GM12878 (cell line): ENCODE measurements at places on chromosomes 5 and 9.

- DNase-seq = no peak
These were observed 399 bp downstream of the NUP155 start for GRCh38 chr5:37370550-37370863.

DNA sequence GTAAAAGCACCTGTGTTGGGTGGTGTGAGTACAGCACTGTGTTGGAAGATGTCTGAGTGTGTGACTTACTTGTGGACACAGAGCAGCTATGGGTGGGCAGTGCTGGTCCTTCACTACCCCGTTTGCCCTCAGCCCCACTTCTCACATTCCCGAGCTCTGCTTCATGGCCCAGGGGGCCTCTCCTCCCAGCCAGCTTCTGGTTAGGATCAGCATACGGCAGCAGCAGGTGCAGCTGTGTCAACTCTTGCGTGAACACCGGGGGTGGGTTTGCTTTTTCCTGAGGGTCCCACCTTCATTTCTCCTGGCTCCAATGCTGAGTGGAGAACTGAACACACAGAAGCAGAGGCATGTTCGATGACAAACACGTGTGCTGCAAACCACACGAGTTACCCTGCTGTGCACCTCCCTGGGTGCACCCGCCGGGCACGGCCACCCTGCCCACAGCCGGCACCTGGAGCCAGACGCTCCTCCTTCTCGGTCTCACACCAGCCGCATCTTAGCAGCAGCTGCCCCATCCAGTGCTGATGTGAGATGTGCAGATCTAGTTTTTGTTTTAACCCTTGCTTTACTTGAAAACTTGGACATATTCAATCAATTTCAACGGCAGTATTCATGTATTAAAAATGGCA is 14.9 kb upstream of the SLC6A3 start:
- no peak for DNase-seq

DNA sequence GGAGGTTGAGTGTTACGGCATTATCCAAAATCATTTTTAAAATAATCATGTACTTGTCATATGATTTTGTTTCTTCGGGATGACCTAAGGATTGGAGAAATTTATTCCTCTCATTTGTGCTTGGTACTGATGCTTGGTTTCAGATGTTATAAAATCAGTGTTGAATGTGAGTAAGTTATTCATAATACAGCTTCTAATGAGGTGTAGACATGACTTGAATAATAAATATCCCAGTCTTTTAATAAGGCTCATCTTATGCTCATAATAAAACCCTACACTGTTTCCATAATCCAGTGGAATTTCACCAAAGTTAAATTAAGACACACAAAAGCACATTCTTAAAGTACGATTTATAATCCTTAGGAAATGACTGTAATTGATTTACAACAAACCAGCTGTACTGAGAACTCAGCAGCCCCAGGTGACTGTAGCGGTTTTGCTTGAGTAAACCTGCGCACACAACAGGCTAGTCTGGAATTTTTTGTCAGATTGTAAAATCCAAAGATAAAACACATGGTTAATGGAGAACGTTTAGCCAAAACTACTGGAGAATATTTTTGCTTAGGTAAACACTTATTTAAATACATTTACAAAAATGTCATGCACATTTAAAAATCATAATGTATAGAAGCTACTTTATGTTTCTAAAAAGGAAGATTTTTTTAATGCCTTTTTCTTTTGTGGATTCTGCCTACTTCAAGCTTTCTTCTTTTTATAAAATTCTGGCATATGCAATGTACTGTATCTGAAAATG is 609.8 kb upstream of the GRAMD2B start:
- DNase-seq = no peak

DNA sequence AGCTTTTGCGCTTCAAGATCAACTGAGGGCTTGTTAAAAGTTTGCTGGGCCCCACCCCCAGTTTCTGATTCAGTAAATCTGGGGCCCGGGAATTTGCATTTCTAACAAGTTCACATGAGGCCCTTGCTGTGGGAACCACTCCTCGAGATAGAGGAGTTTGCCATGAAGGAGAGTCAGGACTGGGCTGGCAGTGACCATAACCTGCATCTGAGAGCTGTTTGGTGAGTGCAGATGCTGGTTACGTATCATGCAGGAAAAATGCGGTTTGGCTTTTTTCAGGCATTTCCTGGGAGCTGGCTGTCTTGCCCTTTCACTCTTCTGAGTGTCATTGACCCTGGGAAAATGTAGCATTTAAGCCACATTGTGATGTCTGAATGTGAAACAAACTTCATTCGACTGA is 9.4 kb upstream of the ANGPTL2 start:
- DNase-seq = no peak

DNA sequence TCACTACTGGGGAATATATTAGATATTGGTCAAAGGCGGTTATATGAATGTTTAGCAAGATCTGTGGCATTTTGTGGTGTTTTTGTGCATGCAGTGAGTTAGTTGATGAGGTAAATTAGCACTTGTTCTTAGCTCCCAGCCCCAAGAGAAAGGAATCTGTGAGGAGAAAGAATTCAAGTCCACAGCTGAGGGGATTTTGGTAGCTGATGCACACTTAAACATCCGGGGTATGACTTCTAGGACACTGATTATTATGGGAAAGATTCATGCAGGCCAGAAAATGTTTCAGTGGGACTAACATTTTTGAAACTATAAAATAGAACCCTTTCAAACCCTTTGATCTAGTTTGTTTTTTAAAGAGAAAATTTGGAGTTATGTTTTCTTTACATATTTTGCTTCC is 118.2 kb upstream of the RPS23 start:
- no peak for DNase-seq

DNA sequence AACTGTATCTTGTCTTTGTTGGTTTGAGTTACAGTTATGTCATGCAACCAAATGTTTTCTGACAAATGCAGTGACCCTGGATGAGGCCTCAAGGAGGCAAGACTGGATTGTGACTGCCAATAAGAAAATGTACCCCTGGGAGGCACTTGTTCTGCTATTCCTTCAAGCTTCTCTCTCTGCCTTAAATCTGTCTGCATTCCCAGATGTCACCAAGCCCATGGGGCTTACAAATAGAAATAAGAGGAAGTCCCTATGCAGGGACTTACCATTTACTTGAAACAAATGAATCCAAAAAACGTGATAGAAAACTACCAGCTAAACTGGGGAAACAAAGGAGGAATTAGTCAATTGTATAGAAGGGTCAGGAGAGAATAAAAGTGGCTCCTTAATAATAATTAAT is 8.2 kb upstream of the PARP8 start:
- DNase-seq = no peak

DNA sequence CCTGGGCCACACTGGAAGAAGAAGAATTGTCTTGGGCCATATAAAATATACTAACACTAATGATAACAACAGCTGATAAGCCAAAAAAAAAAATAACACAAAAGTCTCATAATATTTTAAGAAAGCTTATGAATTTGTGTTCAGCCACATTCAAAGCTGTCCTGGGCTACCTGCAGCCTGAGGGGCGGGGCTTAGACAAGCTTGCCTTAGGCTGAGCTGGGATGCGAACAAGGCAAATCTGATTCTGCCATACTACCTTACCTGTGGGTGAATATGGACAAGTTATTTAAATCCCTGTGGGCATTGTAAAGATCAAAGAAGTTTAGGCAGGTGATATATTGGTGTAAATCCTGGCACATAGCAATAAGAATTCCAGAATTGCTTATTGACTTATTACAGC is 212.3 kb upstream of the ATP10B start:
- no peak for DNase-seq

- DNase-seq = no peak
These were observed 73.9 kb upstream of the ANKH start for GRCh38 chr5:14945450-14945849.

DNA sequence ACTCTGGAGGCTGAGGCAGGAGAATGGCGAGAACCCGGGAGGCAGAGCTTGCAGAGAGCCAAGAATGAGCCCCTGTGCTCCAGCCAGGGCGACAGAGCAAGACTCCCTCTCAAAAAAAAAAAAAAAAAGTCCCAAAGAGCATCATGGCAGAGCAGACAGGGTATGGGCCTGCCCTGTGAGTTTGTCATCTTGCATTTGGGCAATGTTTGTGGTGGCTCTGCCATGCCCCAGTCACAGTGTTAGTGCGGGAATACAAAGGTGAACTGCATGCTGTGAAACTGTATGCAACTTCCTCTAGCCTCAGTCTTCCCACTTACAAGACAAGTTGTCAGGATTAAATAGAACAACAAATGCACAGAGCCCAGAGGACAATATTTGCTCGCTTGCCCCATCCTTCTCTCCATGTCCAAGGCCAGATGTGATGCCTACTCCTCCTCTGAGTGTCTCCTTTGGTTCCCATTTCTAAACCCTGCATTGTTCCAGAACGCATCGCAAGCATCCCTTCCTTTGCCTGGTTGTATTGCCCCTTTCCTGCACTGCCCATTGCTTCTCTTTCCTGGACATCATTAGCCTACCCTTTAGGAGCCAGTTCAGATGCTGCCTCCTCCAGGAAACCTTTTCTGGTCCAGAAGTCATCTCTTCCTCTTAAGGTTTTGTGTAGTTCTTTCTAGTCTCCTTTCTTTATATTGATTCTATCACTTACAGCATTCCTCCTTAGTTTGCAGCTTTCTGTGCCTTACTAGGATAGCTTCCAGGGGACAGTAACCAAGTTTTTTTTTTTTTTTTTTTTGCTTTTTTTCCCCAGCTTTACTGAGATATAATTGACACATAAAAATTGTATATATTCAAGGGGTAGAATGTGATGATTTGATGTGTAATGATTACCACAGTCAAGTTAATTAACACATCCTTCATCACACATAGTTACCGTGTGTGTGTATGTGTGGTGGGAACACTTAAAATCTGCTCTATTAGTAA is 69.0 kb upstream of the TNFAIP8 start:
- no peak for DNase-seq

DNA sequence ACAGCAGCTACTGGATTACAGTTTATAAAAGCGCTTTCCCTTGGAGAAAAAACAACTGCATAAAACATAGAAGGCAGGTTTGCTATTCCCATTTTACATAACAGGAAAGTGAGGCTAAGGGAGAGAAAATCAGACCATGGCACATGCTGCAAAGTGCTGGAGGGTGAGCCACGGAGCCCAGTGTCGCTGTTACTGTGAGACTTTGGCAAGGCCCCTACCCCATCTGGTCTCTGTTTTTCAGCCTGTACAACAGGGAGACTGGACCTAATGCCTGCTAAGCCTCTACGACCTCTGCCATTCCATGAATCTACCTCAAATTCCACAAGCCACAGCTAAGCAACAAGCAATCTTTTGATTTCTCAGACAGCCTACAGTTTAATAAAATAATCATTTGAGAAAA is 139.2 kb downstream of the GABBR2 start:
- no peak for DNase-seq

- no peak for DNase-seq
These were observed 87.9 kb upstream of the FSD1L start for GRCh38 chr9:105359892-105360291.

DNA sequence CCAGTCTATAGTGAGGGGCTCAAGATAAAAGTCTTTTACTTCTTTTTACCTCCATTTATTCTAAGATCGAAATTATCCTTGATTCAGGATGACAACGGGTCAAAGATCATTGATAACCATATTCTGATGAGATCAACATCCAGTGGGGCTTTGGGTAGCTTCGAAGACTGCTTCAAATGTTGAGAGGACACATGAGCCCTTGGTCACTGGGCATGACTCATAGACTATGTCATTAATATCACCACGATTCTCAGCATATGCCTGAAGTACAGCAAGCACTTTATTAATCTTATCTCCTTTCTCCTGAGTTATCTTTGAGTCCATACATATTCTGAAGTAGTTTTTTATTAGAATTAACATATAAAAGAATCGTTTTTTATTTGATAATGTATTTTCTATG is 117.1 kb upstream of the DAB2 start:
- no peak for DNase-seq

- no peak for DNase-seq
These were observed 356.8 kb downstream of the ADGRV1 start for GRCh38 chr5:90915393-90915792.

DNA sequence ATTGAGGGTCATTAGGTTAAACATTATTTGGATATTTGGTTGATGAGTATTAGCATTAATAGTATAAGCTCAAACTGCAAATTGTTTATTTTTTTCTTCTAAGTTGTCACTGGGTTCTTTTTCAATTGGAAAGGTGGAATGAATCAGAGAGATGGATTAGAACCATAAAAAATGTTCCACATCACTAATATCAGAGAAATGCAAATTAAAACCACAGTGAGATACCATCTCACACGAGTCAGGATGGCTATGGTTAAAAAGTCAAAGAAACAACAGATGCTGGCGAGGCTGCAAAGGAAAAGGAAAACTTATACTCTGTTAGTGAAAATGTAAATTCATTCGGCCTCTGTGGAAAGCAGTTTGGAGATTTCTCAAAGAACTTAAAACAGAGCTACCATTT is 122.8 kb downstream of the CCDC192 start:
- DNase-seq = no peak

GRCh38 chr9:113573046-113573958 is 109.8 kb downstream of the RGS3 start:
- no peak for DNase-seq

DNA sequence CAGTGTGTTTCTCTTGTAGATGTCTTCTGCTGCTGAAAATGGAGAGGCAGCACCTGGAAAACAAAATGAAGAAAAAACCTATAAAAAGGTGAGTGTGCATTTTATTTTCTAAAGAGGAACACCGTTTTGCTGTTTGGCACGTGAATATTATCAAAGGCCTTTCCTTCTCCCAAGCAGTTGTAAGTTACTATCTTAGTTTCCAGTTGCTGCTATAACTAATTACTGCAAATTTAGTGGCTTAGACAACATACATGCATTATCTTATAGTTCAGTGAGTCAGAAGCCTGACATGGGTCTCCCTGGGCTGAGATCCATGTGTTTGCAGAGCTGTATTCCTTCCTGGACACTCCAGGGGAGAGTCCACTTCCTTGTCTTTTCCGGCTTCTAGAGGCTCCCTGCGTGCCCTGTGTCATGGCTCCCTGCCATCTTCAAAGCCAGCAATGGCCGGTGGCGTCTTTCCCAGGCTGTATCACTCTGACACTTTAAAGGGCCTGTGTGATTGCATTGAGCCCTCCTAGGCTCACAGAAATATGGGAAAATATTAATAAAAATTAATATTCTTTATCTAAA is 117.6 kb downstream of the PIP5K1B start:
- no peak for DNase-seq

GRCh38 chr5:1108023-1108864 is 3.6 kb downstream of the SLC12A7 start:
- no peak for DNase-seq

DNA sequence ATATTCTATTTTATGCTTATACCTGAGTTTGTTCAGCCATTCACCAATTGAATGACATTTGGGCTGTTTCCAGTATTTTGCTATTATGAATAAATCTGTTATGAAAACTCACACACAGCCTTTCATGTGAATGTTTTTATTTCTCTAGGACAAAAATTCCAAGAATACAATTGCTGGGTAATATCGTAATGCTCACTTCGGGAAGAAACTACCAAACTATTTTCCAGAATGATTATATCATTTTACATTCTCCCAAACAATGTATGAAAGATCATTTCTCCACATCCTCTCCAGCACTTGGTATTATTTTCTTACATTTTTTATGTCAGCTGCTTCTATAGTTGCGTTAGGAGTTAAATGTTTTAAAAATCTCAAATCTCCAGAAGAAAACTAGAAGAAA is 58.3 kb upstream of the LHFPL2 start:
- DNase-seq = no peak

GRCh38 chr5:135027697-135028615 is 6.1 kb downstream of the PITX1 start:
- no peak for DNase-seq

GRCh38 chr5:138938526-138938925 is 63.4 kb upstream of the LRRTM2 start:
- no peak for DNase-seq

- no peak for DNase-seq
These were observed 16.2 kb downstream of the SFXN1 start for GRCh38 chr5:175494264-175495183.

GRCh38 chr5:179295778-179296149 is 49.5 kb downstream of the ADAMTS2 start:
- DNase-seq = no peak
